CD4-positive, CD25-positive, alpha-beta regulatory T cell (primary cell): ENCODE measurements at places on chromosomes 3 and 15. TPM values are rescaled to one million over a fixed set of nuclear protein-coding genes. Genes with fewer than 3 reads are reported as not detected.

The SPTBN5 gene
- total RNA-seq, result 2.7 TPM

DNA sequence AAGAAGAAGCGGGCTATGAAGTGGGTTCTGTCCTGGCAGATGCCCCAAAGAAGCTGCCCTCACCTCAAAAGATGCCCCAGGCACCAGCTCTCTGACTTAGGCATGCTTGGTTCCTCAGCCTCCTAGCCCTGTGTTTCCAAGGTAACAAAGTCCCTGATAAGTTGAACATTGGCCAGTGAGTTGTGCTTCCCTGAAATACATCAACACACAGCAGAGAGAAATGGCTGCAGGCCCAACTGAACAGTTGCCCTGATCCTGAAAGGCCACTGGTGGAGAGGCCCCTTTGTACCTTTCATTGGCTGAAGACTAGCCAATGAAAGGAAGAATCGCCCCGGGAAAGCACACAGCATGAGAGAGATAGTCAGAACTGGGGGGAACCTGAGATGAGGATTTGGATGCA lies 169.9 kb upstream of the CTNNB1 start:
- no peaks in the 10 kb centered on the region for H3K4me1 ChIP-seq
- H3K27ac ChIP-seq, result no peak overlapping the region
- H3K27me3 ChIP-seq, result peaks cover 2% of the 10 kb centered on the region
- DNase-seq, result no peak
- no peaks in the 10 kb centered on the region for H3K36me3 ChIP-seq

DNA sequence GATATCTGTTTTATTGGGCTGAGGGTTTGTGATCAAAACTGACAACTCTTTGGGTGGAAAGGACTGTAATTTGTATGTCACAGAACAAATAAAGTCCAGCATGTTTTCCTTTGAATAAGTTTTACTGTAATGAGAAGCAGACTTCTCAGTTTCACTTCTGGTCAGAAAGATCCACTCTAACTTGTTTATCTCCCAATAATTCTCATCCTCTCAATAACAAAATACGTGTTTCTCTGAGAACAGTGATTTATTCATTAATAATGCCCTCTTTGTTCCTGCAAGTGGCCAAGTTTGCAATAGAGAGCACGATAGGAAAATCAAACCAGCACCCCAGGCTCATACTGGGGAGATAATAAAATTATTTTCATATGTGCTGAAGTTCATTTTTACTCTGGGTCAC lies 190.6 kb downstream of the CNTN3 start:
- no peak overlapping the region for H3K27ac ChIP-seq
- H3K4me1 ChIP-seq, result no peaks in the 10 kb centered on the region
- no peak overlapping the region for H3K4me3 ChIP-seq
- no peaks in the 10 kb centered on the region for H3K27me3 ChIP-seq

GRCh38 chr15:86743283-86743903 lies 663.7 kb downstream of the AGBL1 start:
- no peaks in the 10 kb centered on the region for H3K27me3 ChIP-seq
- H3K4me1 ChIP-seq, result no peaks in the 10 kb centered on the region
- no peak overlapping the region for H3K27ac ChIP-seq
- H3K36me3 ChIP-seq, result no peaks in the 10 kb centered on the region

GRCh38 chr15:67319961-67320360 lies 65.4 kb downstream of the IQCH start:
- no peaks in the 10 kb centered on the region for H3K36me3 ChIP-seq
- DNase-seq, result no peak
- H3K4me1 ChIP-seq, result no peaks in the 10 kb centered on the region
- peaks cover 5% of the 10 kb centered on the region for H3K27me3 ChIP-seq
- H3K4me3 ChIP-seq, result no peak overlapping the region
- H3K27ac ChIP-seq, result no peak overlapping the region
